ENCODE measurements at places on chromosomes 7 and 10. TPM values are rescaled to one million over a fixed set of nuclear protein-coding genes. Genes with fewer than 3 reads are reported as not detected.

DNA sequence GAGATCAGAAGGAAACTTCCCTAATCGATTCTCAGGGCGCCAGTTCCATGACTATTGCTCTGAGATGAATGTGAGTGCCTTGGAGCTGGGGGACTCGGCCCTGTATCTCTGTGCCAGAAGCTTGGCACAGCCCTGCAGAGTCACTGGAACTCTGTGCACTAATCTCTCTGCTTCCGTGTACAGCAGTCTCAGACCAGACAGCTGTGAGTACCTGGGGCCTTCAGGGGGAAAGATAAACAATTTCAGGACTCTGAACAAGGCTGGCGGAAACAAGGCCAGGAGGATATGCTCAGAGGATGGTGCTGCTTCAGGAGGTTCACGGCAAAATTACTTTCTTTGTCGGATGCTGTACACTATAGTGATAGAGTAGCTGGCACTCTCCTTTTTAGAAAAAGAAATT is 131.7 kb upstream of the PRSS58 start:
- H3K27ac ChIP-seq = no peak overlapping the region
- DNase-seq = no peak
- no peaks in the 10 kb centered on the region for H3K27me3 ChIP-seq
- no peaks in the 10 kb centered on the region for H3K36me3 ChIP-seq
- no peak overlapping the region for H3K4me3 ChIP-seq
- no peaks in the 10 kb centered on the region for H3K4me1 ChIP-seq

- H3K27me3 ChIP-seq = no peaks in the 10 kb centered on the region
- H3K36me3 ChIP-seq = peaks cover 53% of the 10 kb centered on the region
- H3K4me1 ChIP-seq = no peaks in the 10 kb centered on the region
- DNase-seq = no peak
- H3K27ac ChIP-seq = no peak overlapping the region
- no peak overlapping the region for H3K4me3 ChIP-seq
Observed at GRCh38 chr10:96648297-96648696, 61.5 kb upstream of the TM9SF3 start.

GRCh38 chr10:100977436-100977835 is 8.1 kb downstream of the SEMA4G start:
- H3K27ac ChIP-seq = no peak overlapping the region
- no peak overlapping the region for H3K4me3 ChIP-seq
- DNase-seq = no peak

DNA sequence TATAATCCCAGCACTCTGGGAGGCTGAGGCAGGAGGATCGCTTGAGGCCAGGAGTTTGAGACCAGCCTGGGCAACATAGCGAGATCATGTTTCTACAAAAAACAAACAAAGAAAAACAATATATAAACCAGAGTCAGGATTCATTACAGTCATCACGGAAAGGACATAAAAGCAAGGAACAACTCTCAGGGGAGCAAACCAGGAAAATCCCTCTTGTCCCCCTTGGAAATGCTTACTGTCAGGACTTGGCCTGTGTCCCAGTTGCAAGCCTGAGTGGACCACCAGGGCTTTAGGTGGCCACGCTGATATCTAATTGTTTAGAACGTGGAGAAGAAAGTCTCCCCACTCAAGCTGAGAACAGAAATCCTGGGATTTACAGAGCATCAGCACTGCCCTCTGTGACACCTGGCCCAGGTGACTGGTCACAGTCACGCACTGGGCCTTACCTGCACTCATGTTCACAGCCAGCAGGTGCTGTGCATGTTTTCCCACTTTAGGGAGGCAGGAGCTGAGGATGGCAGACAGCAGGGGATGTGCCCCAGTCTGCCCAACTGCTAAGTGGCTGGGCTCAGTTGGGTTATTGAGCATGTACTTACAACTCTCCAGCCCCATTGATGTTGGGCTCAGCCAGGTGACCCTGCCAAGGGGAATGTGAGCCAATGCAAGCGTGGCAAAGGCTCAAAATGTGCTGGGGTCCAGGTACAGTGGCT is 60.9 kb downstream of the TMEM130 start:
- H3K4me1 ChIP-seq = no peaks in the 10 kb centered on the region
- no peak overlapping the region for H3K4me3 ChIP-seq
- H3K36me3 ChIP-seq = no peaks in the 10 kb centered on the region
- no peaks in the 10 kb centered on the region for H3K27me3 ChIP-seq

DNA sequence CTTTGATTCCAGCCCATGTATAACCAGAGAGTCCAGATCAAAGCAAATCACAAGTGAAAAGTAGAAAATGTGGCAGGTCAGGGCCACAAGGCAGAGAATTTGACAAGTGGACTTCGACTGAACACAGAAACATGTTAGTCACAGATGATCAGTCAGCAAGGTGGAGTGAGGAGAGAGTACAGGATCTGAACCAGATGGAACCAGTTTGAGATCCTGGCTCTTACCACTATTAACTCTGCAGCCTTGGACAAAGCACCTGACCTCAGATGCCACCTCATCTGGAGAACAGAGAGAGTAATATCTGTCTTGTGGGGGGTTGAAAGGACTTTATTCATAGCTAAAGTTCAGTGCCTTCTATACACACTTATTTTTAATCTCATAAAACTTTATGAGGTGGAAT is 4.4 kb downstream of the MRLN start:
- H3K27ac ChIP-seq = no peak overlapping the region
- no peak for DNase-seq
- H3K27me3 ChIP-seq = no peaks in the 10 kb centered on the region

DNA sequence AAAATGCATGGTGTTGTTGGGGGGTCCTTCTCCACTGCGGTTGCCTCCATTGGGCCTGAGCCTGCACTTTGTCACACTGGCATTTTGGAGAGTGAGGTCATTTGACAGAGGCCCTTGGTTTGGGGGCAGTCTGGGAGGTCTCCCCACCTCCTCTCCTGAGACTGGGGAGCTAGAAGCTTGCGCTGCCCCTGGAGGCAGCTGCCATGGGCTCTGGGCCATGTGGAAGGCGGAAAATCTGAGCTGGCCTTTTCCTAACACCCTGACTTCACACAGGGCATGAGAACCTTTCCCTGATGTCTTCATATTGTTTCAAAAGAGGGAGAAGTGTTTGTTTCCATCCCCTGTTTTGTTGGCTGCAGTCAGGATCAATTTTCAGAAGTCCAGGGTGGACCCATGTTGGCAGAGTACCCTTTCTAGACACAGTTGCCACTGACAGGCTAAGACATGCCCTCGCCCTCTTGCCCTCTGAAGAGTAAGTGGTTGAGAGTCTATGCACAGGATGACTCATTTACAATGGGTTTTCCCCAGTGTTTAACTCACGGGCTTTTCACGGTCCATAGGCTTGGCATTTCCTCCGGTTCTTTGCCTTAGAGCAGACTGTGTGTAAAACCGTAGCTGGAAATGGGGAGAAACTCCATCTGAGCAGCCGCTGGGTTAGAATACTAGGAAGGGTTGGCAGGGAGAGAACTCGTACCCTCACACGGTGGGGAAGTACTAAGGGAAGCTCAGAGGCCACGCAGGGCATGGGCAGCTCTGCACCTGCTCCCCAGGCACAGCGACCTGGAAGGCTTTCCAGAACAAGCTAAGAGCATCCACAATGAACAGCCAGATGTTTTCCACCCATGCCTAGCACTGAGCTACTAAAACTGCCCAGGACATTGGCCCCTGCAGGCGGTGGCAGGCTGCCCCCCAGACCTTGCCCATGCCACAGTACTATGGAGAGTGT is 655.0 kb downstream of the SDK1 start:
- H3K27me3 ChIP-seq = no peaks in the 10 kb centered on the region
- no peak for DNase-seq
- H3K4me1 ChIP-seq = peaks cover 8% of the 10 kb centered on the region
- H3K4me3 ChIP-seq = no peak overlapping the region
- no peak overlapping the region for H3K27ac ChIP-seq
- H3K36me3 ChIP-seq = no peaks in the 10 kb centered on the region

- no peaks in the 10 kb centered on the region for H3K27me3 ChIP-seq
- H3K4me1 ChIP-seq = no peaks in the 10 kb centered on the region
- H3K4me3 ChIP-seq = no peak overlapping the region
- H3K36me3 ChIP-seq = peaks cover 66% of the 10 kb centered on the region
- no peak for DNase-seq
Observed at GRCh38 chr10:37831495-37832333, 25.7 kb downstream of the ZNF248 start.

DNA sequence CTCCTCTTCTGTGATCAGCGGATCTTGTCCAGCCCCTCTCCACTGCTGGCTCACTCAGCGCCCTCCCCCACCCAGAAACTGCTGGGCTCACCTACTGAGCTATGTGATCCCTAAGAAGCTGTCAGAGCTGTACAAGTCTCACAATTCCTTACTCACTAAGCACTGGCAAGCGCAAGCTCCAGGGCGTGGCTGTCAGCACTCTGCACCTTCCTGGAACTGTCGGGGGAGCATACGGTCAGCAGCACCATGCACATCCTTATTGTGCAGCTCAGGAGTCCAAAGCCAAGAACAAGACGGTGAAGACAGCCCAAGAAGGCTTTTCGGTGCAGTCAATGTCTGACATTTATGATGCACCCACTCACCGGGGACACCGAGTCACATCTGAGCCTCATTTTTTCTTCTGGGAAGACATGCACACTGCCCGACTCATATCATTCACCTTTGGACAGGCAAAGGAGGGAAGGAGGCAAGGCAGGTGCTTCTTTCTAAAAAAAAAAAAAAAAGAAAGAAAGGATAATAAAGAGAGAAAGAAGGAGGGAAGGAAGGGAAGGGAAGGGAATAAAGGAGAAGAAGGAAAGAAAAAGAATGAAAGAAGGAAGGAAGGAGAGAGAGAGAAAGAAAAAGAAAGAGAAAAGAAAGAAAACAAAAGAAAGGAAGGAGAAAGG is 56.3 kb downstream of the ASB13 start:
- H3K27ac ChIP-seq = peak overlapping the region; percentile 52
- no peak for DNase-seq
- no peaks in the 10 kb centered on the region for H3K4me1 ChIP-seq
- no peaks in the 10 kb centered on the region for H3K27me3 ChIP-seq
- H3K4me3 ChIP-seq = no peak overlapping the region
- H3K36me3 ChIP-seq = no peaks in the 10 kb centered on the region

Gene CCDC7
- total RNA-seq = 8.4 TPM

Gene ANXA8L1
- not detected for total RNA-seq

Gene LIPF
- total RNA-seq = not detected
